ENCODE measurements at places on chromosomes 3 and 15.
A peak's percentile ranks its signal among the peaks of the same experiment; 100 is the strongest.

DNA sequence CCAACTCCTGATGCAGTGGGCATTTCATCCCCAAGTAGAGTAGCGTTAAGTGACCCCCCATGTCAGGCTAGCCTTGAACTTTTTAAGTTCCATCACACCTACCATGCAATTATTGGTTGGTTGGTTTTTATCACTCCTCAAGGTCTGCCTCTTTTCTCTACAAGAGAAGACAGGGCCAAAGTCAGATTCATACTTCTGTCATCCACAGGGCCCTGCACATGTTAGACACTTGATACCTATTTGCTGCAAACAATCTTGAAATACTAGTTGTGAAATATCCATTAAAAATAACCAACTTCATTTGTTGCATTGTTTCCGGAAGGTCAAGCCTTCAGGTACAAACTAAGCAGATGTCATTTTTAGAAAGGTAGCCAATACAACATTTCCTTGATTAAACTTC is 1.2 kb downstream of the CMSS1 start:
- DNase-seq = no peak

- no peak for DNase-seq
These were observed 14.1 kb downstream of the UBP1 start for GRCh38 chr3:33426068-33426467.

- DNase-seq = no peak
These were observed 35.4 kb upstream of the TCF12 start for GRCh38 chr15:56883088-56883487.

GRCh38 chr3:110307065-110307809 is 764.4 kb upstream of the NECTIN3 start:
- no peak for DNase-seq

DNA sequence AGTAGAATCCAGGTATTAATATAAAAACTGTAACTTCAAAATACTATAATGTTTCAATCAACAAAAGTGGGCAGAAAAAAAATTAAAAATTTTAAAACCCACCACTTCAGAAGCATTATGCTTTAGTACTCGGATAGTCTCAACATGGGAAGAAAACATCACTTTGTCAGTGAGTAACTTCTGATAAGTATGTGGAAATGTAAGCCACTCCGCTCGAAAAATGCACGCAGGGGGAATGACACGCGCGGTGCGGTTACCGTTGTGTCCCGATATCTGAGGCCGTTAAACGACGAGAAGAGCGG is 656 bp downstream of the NGLY1 start:
- DNase-seq = no peak

DNA sequence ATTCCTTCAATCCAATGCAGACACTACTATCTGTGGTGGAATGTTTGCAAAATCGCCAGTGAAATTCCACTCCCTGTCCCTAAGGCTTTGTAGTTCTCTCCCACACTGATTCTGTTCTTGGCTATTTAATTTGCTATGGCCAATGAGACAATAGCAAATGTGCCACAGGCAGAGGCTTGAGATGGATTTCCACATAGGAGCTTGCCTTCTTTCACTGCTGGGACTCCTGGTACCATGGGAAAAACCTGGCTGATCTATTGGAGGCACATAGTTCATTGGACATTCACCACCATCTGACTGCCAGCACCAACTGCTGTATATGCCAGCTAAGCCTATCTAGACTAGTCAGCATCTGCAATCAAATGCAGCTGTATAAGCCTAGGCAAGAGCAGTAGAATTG is 103.8 kb downstream of the NR1D2 start:
- no peak for DNase-seq

DNA sequence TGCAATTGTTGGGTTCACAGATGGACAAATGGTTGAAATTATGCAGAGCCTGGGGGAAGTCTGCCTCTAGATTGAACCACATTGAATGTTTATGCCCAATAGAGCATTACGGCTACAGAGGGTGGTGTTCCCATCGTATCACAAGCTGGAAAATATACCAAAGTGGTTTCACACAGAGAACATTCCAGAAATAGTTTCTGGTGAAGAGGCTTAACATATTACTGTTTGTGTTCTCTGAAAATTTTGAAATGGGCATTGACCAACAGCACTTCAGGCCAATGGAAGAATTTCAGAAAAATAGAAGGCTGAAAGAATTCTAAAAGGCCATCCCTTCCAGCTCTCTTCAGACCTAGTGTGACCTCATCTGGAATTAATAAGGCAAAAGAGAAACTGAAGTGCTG is 203.9 kb downstream of the NEK10 start:
- DNase-seq = no peak

- DNase-seq = no peak
These were observed 59.0 kb downstream of the SLC12A1 start for GRCh38 chr15:48265135-48265534.

GRCh38 chr3:87120881-87121280 is 106.2 kb upstream of the CHMP2B start:
- no peak for DNase-seq

- DNase-seq = no peak
These were observed 5.5 kb upstream of the NTRK3 start for GRCh38 chr15:88262064-88262463.

DNA sequence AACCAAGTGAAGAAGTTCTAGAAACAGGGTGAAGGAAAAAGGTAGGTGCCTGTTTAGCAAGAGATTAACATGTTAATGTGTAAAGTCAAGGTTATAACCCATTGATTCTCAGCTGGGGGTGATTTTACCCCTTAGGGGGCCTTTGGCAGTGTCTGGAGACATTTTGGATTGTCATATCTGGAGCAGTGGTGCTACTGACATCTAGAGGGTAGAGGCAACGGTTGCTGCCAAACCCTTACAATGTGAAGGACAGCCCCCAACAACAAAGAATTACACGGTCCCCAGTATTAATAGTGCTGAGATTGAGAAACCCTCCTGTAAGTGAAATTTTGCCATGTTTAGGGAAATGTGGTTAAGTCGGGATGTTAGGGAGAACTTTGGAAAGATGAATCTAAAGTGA is 74.7 kb downstream of the CRYBG3 start:
- no peak for DNase-seq

- DNase-seq = no peak
These were observed 21.3 kb upstream of the CAV3 start for GRCh38 chr3:8712045-8712907.

DNA sequence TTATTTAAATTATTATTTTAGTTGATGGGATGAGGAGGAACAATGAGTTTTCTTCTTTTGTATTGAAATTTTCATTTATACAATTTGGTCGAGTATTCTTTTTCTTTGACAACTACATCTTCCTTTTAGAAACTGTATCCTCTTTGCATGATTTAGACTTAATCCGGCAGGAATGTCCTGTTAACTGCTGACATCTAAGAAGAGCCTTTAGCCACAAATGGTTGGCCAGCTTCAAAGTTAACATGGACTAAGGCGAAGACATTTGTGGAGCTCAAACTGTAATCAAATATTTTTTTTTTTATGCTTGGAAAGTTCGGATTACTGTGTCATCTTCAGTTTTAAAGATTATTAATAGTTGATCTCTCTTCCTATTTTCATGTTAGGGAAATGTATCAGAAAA is 43.2 kb downstream of the RIOX2 start:
- no peak for DNase-seq

DNA sequence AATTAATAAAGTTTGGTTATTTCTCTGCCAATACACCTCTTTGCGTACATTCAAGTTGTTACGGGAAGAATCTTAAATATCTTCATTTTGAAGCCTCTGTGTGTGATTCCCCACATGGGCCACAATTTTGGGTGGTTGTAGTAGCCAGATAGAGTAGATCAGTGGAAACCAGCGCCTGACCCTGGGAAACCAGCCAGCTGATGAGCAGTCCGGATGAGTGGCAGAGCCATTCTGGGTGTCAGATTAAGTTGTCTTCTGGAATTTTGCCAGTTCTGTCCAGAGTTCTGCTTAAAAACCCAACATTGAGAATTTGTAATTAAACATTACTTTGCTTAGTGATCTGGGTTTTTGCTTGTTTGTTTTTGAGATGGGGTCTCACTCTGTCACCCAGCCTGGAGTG is 49.7 kb downstream of the MRPS25 start:
- no peak for DNase-seq

- DNase-seq = no peak
These were observed 38.0 kb downstream of the ACAN start for GRCh38 chr15:88841236-88841635.

DNA sequence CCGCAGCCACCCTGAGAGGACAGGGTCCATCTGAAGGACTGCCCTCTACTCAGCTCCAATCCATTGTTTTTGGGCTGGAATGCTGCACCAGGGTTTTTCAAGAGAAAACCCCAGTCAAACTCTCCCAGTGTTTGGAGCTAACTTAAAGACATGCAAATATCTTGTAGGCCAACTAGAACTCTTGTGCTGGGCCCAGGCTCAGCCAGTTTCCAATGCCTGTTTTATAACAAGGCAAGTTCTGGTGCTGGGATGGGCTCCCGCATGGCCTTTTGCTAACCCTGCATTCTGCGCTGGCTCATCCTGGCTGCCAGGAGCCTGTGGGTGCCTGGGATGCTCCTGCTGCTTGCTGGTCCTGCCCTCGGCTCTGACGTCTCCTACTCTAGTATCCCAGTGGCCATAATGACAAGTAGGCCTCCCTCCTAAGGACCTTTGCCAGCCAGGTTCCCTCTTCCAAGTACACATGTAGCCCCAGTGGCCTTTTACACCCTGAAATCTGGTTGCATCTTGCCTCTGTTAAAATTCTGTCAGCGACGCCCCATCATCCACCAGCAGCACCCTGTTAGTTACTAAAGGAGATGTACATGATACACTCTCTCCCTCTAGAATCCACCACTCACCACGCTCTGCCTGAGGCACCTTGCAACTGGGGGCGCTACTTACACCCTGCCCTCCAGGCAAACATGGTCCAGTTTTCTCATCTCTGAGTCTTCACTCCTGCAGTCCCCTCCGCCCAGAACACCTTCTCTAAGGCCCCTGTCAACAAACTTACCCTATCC is 30.5 kb upstream of the RAB6B start:
- no peak for DNase-seq

GRCh38 chr15:49848282-49848724 is 227.5 kb downstream of the DTWD1 start:
- no peak for DNase-seq

- DNase-seq = no peak
These were observed 719 bp downstream of the FEZF2 start for GRCh38 chr3:62372621-62373041.

DNA sequence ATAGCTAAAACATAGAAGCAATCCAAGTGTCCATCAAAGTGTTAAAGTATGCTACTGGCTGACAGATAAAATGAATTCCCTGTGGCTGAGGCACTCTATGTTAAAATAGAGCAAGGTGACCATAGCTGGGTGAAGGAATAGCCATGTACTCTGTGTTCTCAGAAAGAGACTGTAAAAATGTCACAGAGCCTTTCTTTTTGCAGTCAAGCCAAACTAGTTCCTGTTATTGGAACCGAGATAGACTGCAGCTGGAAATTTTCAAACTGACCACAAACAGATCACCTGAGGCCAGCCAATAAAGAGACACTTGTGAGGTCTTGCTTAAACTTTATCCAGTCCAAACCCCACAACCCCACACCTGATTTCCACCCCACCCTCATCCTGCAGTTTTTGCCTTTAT is 422.8 kb upstream of the NAALADL2 start:
- no peak for DNase-seq

DNA sequence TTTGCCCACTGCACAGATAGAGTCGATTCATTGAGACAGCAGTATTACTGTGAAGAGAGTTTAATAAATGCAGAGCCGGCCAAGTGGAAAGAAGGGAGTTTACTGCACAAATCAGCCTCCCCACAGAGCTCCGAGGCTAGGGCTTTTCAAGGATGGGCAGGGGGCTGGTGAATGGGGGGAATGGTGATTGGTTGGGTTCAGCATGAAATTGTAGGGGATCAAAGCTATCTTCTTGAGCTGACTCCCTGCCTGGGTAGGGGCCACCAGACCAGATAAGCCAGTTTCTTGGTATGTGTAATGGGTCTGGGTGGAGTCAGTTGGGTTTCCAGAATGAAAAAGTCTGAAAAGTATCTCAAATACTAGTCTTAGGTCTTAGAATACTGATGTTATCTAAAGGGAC is 66.6 kb downstream of the SYNPR start:
- no peak for DNase-seq

GRCh38 chr3:57331078-57331610 is 38.7 kb upstream of the ASB14 start:
- DNase-seq = no peak

- no peak for DNase-seq
These were observed 35.5 kb downstream of the TMEM212 start for GRCh38 chr3:171878461-171879225.

- DNase-seq = no peak
These were observed 137.7 kb downstream of the CHSY1 start for GRCh38 chr15:101114166-101114565.

DNA sequence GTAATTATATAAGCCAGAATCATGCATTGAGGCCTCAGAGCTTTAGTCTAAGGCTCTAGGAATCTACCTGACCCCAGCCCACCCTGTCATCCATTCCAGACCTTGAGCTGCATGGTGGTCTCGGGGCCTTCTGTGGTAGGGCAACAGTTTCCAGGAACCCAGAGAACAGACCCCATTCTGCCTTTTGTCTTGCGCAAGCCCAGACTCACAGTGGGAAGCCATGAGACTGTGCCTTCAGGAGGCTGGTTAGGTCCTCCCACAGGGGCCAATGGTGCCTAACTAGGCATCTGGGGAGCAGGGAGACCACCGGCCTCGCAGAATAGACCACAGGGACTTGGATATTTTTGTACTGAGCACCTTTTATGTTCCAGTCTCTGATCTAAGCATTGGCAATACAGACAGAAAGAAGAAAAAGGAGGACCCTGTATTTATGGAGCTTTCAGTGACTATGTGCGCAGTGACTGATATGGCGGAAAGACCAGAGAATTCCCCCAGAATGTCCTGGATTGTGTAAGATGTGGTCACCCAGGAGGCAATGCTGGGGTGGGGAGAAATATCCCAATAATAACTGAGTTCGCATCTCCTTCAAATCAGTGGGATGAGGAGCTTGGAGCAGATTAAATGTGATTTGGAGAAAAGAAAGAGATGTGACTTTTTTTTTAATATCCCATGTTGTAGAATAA is 40.1 kb downstream of the MCF2L2 start:
- no peak for DNase-seq

GRCh38 chr3:23735062-23735461 is 70.7 kb upstream of the UBE2E1 start:
- DNase-seq = no peak

DNA sequence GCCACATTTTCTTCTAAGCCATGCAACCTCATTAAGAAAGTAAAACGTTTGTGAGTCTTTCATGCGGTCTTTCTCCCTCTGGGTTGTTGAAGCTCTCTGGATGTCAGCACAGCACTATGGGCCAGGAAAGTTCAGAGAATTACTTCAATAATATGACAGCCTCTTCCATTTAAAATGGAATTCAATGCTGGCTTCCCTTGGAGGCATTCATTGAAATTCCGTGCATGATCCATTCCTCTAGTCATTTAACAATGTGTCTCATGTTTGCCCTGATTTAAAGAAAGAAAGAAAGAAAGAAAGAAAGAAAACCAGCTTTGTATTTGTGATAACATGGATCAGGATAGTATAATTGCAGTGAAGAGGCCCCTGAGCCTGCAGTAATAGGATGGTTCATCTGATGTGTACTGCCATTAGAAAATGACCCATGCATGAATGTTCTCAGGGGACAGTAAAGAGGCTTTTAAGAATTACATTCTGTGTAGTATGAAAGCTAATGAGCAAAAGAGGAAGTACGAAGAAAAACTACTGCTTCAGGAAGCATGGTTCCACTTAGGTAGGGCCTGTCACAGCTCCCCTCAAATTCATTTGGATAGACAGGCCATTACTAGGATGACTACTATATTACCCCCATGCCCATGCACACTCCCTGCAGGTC is 146.0 kb downstream of the ARPP21 start:
- peak; percentile 1 for DNase-seq

Measured in germinal center (tissue), 1 donor.